Stimulated activated CD4-positive, alpha-beta T cell treated with anti-CD3 and anti-CD28 coated beads, Interleukin-2, amount 100 ng/mL, for 24 hours (primary cell): ENCODE measurements at places on chromosomes 7 and 10.

DNA sequence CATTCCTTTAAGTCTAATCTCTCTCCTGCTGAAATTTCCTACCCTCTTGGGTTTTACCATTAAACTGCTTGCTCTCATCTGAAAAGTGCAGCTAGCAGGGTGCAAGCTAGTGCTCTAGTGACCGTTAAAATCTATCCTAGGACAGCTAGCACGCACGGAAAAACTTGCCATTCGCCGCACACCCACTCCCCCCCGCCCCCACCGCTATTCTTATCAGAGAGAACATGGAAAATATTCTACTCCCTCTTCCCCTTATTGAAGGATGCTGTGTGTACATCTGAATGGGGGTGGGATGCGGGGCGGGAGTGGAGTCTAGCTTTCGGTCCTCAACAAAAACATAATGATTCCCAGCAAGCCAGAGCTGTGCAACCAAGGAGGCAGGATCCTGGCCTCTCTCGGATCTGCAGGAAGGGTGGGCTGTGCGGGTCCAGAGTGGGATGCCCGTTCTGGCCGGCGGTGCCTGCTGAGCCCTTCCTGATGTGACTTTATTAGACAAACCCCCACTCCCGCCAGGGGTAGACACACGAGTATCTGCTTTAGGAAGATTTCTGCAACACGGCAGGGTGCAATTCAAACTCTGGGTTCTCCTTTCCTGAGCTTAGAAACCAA lies 1.1 kb upstream of the ADRA2A start:
- DNase-seq = no peak

DNA sequence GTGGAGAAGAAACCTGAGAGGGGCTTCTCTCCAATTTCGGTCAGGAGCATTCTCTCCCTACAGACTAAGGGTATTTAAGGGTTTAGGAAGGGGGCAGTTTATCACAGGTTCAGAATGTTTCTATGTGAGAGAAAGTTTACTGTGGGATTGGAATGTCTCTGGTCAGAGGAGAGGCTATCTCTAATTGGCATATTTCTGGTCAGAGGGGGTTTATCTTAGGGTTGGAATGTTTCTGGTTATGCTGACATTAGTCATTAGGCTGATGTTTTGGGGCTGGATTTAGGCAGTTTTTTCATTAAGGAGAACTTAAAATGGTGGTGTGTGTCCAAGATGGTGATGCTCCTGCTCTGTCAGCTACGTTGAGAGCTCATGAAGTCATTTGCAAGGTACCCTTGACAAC lies 758.0 kb downstream of the TYW1 start:
- no peak for DNase-seq

GRCh38 chr7:24214670-24215069 lies 69.3 kb upstream of the NPY start:
- no peak for DNase-seq

- no peak for DNase-seq
Measured at GRCh38 chr10:17768496-17768895, 16.5 kb downstream of the TMEM236 start.

- DNase-seq = no peak
Measured at GRCh38 chr7:92150450-92151017, 16.3 kb upstream of the CYP51A1 start.

- DNase-seq = no peak
Measured at GRCh38 chr10:124725171-124725631, 19.0 kb downstream of the FAM53B start.

DNA sequence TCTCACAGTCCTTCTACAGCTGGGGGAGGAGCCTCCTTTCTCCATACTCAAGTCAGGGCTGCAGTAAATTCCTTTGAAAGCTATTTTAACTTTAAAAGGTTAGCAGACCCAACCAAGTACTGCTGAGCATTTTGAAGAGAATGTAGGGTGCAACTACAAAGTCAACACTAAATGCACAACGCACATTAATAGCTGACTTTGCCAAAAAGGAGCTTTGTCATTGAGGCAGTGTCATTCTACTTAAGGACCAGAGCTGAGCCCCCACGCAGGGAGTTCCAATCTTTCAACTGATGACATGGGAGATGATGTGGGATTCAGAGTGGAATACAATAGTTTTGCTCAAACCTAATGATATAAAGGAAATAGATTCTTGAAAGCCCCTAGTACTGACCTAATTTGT lies 20.3 kb downstream of the TECTB start:
- DNase-seq = no peak

GRCh38 chr10:124916098-124916584 lies 25.8 kb upstream of the ZRANB1 start:
- DNase-seq = no peak

- no peak for DNase-seq
Measured at GRCh38 chr10:96341219-96342182, 17.3 kb downstream of the OPALIN start.

- DNase-seq = peak; percentile 33
Measured at GRCh38 chr7:100211342-100211780, 8.4 kb upstream of the PVRIG start.

DNA sequence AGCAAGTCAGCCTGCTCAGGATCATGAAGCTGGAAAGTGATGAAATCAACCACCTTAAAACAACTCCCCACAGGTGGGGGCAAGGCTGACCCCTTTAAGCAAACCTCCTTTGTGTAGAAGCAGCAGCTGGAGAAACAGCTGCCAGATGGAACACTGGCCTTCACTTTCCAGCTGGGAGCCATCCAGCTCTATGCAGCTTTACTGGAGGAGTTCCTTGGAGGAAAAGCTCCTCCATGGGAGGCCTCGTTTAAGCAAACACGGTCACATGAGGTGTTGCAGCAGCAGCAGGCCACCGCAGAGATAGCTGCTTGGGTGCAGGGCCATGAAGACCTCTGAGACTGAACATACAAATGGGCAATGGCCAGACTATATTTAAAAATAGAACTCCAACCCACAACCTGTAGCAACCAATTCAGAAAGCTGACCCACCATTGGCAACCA lies 13.0 kb upstream of the DLG5 start:
- no peak for DNase-seq

DNA sequence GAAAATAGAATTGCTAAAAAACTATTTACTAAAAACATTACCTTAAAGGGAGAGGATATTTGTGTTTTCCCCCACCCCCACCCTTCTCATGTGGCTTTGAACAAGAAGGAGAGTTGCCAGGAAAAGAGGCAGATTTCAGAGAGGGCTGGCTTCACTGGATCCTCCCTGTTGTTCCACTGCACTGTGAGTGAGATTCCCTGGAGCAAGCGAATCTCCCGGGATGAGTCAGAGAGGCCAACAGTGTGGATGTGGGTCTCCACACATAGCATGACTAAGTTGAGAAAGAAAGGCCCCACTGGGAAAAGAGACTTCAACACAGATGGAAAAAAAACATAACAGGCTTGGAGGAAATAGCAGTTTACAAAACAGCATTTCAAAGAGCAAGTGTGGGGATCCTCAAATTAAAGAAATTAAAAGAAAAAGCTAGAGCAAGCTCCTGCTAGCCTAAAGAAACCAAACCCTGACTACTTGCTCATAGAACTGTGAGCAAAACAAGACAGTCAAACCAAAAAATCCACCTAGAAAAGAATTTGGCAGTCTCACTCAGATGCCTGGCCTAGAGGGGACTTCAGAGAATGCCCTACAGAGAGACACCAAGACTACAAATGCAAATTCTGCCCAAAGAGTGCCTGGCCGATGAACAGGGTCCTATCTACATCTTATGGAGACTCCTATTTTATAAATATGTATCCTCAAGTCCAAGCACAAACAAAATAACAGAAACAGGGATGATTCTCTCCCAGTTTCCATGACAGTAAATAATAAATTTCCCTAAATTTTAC lies 3.4 kb downstream of the CAV1 start:
- DNase-seq = no peak

DNA sequence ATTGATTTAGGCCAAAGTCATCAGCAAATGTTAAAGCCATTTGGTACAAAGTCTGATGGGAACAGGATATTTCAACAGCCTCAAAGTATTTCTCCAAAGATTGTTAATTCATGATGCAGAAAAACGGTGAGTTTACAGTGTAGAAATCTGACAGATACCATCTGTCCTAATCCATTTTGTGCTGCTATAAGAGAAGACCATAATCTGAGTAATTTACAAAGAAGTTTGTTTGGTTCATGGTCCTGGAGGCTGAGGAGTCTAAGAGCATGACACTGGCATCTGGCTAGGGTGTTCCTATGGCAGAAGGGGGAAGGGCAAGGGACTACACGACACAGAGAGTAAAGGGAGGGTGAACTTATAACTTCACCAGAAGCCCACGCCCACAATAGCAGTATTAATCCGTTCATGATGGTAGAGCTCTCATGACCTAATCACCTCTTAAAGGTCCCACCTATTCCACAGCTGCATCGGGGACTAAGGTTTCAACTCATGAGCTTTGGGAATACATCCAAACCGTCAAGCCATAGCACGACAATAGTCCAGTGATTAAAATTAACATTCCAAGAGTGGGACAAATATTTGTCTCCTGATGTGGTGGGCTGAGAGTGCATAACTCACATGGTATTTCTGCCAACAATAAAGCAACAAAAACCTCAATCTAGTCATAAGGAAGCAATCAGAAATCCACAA lies 298.6 kb upstream of the AKR1E2 start:
- no peak for DNase-seq
